Mesenchymal stem cell (in vitro differentiated cells and primary cell): ENCODE measurements at places on chromosomes 12 and 14.
A peak's percentile ranks its signal among the peaks of the same experiment; 100 is the strongest.

DNA sequence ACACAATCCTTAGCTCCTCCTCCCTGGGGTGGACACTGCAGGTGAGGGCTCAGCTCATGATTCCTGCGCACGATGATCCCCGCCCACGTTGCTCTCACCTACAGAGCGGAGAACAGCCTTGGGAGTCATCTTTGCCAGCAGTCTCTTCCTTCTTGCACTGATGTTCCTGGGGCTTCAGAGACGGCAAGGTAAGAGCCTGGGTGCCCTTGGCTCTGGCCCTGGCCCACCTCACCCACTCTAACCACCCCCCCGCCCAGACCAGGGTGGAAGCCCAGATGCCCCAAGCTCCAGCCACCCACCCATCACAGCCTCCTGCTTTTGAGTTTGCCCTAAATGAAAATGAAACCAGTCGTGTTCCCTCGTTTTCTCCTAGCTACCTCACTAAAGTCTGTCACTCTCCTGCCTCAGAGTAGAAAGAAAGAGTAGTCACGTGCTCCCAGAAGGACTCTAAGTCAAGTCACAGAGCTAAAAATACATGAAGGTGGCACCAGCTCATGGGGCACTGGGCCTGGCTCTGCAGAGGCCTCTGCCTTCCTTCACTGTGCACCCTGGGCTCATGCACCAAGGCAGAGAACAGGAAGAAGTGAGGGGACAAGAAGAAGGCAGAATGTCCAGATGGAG is 9.0 kb downstream of the TAPBPL start:
- H3K27ac ChIP-seq = no peak overlapping the region
- H3K27me3 ChIP-seq = no peaks in the 10 kb centered on the region
- DNase-seq = no peak
- H3K36me3 ChIP-seq = peaks cover 58% of the 10 kb centered on the region

GRCh38 chr14:79246173-79246572 is 965.1 kb downstream of the DIO2 start:
- H3K4me3 ChIP-seq = no peak overlapping the region
- no peak overlapping the region for H3K27ac ChIP-seq
- H3K4me1 ChIP-seq = no peaks in the 10 kb centered on the region
- H3K36me3 ChIP-seq = no peaks in the 10 kb centered on the region

- no peaks in the 10 kb centered on the region for H3K27me3 ChIP-seq
- peaks cover 4% of the 10 kb centered on the region for H3K4me1 ChIP-seq
- H3K27ac ChIP-seq = peak overlapping the region; percentile 76
- no peak overlapping the region for H3K4me3 ChIP-seq
Observed at GRCh38 chr12:19140381-19141236, 11.1 kb downstream of the PLEKHA5 start.

DNA sequence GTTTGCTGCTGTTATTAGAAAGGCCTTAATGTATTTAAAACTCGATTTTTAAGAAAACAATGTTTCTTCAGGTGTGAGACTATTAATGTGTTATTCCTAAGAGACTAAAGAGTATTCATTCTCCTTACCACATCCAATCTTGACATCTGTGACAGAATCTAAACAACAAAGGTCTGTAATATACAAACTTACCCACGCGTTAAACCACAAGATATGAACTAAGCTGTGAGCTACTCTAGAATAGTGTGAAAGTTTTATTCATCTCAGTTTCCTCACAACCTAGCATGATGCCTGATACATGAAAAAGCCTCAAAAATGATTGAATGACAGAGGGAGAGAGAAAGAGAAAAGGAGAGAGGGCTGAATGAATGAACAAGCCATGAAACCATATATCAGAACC is 117.3 kb upstream of the COCH start:
- no peaks in the 10 kb centered on the region for H3K36me3 ChIP-seq
- no peak overlapping the region for H3K4me3 ChIP-seq
- no peak overlapping the region for H3K27ac ChIP-seq
- no peak for DNase-seq

DNA sequence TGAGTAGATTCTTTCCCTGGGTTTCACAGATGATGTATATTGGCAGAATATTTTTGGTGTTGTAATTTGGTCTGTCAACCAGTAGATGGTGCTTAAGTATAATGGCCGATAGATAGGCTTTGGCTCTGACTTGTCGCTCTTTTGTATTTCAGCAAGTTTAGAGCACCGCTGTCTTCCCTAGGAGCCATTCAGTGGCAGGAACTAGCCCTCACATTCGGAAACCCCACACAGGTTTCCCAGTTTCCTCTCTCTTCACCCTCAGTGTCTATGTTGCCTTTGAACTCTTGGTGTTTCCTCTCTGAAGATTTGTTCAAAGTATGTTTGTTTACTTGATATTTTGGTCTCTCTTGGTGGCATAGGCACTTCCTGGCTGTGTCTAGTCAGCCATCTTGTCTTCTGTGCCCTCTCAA is 102.2 kb downstream of the GPHN start:
- peak; percentile 13 for DNase-seq
- H3K4me3 ChIP-seq = no peak overlapping the region
- no peaks in the 10 kb centered on the region for H3K36me3 ChIP-seq
- H3K4me1 ChIP-seq = no peaks in the 10 kb centered on the region

DNA sequence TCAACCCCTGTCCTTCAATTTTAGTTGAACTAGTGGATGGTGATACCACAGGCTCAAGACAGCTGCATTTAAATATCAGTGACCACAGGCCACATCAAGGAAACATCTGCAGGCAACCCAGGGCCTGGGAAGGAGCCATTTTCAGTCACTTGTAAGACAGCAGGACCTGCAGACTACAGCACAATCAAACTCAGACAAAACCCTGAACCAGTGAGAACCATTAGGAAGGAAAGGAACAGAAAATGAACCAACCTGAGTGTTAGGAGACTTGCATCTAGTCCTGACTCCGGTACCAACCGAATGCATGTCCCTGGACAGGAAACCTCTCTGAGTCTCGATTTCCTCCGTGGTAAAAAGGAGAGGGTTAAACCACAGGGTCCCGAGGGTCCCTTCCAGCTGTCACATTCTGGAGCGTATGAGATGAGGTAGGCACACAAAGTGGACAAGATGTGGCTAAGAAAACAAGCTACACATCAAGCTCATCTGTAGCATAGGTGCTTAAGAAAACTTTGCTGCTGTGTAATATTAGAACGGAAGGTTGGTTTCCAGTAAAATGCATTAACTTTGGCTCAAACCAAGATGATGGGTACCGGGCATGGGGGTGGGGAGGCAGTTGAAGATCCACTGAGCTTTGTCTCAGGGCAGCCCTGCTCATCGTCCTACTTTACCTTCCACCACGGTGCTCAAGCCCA is 1.6 kb upstream of the CDKN1B start:
- H3K4me1 ChIP-seq = peaks cover 10% of the 10 kb centered on the region
- peaks cover 17% of the 10 kb centered on the region for H3K36me3 ChIP-seq
- no peak overlapping the region for H3K4me3 ChIP-seq

- H3K36me3 ChIP-seq = peaks cover 16% of the 10 kb centered on the region
- H3K4me1 ChIP-seq = no peaks in the 10 kb centered on the region
Observed at GRCh38 chr12:104095289-104095688, 31.0 kb downstream of the HCFC2 start.

GRCh38 chr12:57181072-57181471 is 33.7 kb upstream of the LRP1-AS start:
- no peak overlapping the region for H3K27ac ChIP-seq
- H3K36me3 ChIP-seq = peaks cover 100% of the 10 kb centered on the region
- H3K4me3 ChIP-seq = no peak overlapping the region
- DNase-seq = no peak

- peak; percentile 60 for DNase-seq
- peaks cover 10% of the 10 kb centered on the region for H3K27me3 ChIP-seq
- no peak overlapping the region for H3K4me3 ChIP-seq
Observed at GRCh38 chr12:117874842-117875434, 93.9 kb downstream of the KSR2 start.

DNA sequence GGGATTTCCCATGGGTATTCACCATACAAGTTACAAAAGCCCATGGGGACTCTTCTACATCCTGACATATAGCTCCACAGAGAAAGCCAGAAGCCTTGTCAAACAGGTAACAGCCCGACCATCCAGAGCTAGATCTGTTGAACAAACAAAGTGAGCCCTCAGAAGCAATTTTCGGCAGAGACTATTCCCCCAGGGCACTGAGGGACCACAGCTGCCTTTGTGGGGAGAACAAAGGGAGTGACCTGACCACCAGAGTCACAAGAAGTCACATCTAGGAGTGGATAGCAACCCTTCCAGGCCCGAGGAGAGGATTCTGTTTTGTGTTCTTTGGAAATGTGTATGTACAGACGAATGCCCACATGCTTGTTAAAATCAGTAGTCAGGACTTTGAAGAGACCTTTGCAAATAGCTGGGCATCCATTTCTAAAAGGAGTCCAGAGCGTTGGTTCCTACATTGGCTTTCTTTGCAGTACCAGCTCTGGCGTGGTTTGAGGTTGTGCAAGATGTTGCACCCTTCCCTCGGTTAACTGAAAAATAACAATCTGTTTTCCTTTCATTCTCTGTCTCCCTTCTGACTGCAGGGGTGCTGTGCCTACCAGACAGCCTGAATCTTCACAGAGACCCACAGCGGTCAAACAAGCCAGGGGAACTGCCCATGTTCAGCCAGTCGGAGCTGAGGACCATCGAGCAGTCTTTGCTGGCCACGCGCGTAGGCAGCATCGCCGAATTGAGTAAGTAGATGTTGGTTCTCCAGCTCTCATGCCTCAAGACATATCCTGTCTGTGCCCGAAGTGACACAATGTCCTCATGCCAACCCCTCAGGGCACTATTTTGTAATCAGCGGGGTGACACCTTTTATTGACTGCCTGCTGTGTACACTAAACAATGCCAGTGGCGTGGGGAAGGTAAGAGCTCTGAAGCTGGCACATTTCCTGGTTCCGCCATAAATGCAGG is 165.4 kb upstream of the PWP1 start:
- no peak for DNase-seq
- H3K4me1 ChIP-seq = peaks cover 4% of the 10 kb centered on the region
- no peaks in the 10 kb centered on the region for H3K36me3 ChIP-seq
- no peak overlapping the region for H3K4me3 ChIP-seq

DNA sequence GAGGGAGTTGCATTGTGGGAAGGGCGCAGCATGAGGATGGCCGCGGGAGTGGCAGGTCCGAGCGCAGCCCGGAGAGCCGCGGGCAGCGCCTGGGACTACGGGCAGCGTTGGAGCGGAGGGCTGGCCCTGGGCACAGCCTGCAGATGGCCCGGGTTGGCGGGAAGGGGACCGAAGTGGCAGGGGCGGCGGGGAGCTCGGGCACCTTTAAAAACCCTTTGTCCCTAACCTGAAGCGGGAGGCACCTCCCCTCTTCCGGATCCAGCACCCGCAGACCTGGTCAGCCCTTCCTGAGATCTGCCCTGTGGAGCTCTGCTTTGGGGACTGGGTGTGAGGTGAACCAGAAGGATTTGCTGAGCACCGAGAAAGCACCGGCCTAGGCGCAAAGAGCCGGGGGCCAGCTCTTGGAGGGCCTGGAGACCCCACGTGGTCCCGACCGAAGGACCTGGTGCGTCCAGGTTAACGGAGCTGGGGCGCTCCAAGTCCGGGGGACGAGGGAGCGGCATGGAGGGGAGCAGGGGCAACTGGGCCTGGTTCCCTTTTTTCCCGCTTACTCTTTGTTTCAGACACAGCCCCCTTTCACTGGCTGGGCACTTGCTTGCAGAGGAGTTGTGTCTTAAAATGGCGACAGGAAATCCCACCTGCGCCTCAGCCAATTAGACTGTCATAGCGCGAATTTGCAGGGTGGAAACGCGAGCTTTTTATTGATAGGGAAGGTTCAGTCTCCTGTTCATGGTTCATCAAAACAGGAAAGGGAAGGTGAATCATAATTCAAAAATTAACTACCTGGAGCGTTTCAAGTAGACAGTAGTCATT is 792 bp upstream of the SLC38A1 start:
- H3K36me3 ChIP-seq = no peaks in the 10 kb centered on the region
- DNase-seq = peak; percentile 52
- H3K27me3 ChIP-seq = no peaks in the 10 kb centered on the region
- H3K27ac ChIP-seq = peak overlapping the region; percentile 48
- peaks cover 4% of the 10 kb centered on the region for H3K4me1 ChIP-seq
- H3K4me3 ChIP-seq = peak overlapping the region; percentile 83

DNA sequence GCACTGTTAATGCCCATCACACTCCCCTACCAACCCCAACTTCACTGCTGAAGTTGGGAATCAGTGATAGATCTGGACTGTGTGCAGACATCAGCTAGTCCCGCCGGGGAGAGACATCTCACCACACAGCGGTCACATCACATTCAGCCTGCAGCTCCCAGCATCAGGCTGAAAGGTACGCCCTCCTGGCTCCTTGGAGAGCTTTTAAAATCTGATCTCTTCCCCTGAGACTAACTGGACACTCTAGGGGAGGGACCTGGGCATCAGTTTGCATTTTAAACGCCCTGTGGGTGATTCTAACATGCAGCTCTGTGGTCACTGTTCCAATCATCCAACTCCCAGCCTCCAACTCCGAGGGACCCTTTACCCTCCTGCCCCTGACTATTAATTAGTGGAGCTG is 58.4 kb downstream of the CCDC85C start:
- H3K27me3 ChIP-seq = peaks cover 48% of the 10 kb centered on the region
- H3K4me1 ChIP-seq = peaks cover 13% of the 10 kb centered on the region
- no peaks in the 10 kb centered on the region for H3K36me3 ChIP-seq
- DNase-seq = no peak

DNA sequence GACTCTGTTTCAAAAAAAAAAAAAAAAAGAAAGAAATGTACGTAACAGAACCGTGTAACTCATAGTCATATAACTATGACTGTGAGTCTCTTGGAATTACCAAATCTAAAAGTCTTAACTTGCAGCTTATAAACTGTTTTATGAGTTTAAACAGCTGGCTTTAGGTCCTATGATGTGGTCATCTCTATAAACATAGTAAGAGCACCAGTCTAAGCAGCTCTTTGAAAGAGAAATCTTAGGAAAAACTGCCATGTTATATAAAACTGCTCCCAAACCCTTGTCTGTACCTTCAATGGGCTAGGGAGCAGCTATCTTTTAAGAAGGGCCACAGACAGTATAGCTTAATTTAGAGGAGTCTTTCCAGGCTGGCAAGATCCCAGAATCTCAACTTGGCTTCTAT is 115.5 kb upstream of the AEBP2 start:
- peaks cover 53% of the 10 kb centered on the region for H3K36me3 ChIP-seq
- no peak overlapping the region for H3K4me3 ChIP-seq
- no peaks in the 10 kb centered on the region for H3K27me3 ChIP-seq
- peak; percentile 36 for DNase-seq
- no peak overlapping the region for H3K27ac ChIP-seq
- H3K4me1 ChIP-seq = no peaks in the 10 kb centered on the region

DNA sequence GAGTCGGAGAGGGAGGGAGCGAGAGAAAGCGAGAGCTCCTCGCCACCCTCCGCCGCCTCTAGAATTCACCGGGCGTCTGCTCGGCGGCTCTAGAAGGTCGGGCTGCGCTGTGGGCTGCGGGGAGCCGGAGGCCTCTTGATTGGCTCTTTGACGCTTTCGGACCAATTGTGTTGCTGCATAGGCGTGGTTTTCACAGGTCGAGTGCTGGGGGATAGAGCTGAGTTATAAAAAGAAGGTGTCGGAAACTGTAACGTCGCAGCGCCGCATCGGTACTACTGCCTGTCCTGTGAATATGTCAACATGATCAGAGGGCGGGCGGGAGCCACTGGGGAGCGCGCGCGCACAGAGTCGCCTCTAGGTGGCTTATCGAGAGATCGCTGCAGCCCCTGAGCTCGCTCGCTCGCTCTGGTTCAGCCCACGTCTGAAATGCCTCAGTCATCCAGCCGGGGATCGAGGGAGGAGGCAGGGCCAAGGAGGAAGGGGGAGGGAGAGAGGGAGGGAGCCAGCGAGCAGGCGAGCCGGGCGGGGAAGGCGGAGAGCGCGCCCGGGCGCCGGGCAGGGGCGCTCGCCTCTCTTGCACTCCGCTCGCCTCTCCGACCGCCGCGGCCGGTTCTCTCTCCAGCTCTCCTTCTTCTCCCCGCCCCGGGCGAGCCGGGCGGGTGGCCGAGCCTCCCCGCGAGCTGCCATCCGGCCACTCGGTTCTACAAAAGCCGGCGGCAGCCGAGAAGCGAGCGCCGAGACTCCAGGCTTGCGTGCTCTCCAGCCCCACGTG is at the start of gene TBX3:
TBX3 (minus strand) TSS at position 78 of the 772 bp plus-strand sequence. CDS start 975 bp downstream, outside the sequence.
- no peak within 1 kb of the TSS for H3K27ac ChIP-seq
- DNase-seq = peak; percentile 100
- peak within 1 kb of the TSS; percentile 38 for H3K4me3 ChIP-seq
- no peaks in the 10 kb centered on the region for H3K36me3 ChIP-seq
